GM18507 (cell line): ENCODE measurements at places on chromosomes 6 and 20.
A peak's percentile ranks its signal among the peaks of the same experiment; 100 is the strongest.

DNA sequence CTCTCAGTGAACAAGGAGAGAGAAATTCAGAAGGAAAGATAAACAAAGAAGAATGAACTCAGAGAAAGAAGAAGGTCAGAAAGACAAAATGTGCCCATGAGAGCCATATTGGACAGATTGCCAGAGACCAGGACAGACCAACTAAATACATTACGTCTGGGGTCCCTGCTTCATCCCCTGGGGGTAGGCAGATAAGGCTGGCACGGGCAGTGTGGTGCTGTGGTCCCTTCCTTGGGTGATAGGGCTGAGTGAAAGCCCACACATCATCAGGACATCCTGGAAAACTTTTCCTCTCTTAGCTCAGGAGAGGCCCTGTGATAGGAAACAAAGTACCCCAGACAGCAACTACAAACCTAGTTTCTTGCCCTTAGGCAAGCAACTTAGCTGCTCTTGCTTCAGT, 13.2 kb upstream of the ARMC12 start:
- DNase-seq = no peak

- no peak for DNase-seq
Observed at GRCh38 chr20:43825051-43825402, 89.6 kb upstream of the TOX2 start.

GRCh38 chr20:35934050-35934449, 20.3 kb downstream of the SCAND1 start:
- DNase-seq = no peak

DNA sequence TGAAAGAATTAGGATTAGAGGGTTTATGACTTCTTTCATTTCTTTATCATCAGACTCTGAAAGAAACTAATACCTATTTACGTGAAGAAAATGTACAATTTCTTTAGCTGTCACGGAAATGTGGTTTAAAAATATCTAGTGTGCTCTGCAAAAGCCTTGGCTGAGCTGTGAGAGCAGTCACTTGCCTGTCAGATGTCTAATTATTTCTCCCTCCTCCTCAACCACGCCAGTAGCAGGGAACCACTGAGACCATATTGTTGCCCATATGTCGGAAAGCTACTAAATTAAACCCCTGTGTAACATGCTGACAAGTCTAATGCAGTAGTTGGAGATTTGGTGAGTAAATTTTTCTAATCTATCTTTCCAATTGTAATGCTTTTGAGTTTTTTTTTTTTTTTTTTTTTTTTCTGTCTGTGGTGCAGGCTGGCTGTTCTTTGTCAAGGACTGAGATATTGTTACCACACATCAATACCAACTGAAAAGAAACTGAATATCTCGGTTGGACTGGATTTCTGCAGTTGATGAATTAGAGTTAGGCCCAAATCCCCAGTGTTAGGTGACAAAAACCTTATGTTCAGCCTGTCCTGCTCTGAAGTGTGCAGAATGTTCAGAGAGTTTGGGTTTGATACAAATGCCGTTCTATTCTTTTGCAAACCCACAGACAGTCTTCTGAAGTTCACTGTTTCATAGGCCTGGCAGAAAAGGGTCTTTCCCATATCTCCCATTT, 302.9 kb upstream of the SYNCRIP start:
- no peak for DNase-seq

DNA sequence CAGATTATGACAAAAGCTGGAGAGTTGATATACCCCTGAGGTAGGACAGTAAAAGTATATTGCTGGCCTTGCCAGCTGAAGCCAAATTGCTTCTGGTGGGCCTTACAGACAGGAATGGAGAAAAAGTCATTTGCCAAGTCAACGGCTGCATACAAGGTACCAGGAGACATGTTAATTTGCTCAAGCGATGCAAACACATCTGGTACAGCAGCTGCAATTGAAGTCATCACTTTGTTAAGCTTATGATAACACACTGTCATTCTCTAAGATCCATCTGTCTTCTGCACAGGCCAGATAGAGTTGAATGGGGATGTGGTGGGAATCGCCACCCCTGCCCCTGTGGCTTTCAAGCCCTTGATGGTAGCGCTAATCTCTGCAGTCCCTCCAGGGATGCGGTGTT, 40.4 kb upstream of the POPDC3 start:
- no peak for DNase-seq

DNA sequence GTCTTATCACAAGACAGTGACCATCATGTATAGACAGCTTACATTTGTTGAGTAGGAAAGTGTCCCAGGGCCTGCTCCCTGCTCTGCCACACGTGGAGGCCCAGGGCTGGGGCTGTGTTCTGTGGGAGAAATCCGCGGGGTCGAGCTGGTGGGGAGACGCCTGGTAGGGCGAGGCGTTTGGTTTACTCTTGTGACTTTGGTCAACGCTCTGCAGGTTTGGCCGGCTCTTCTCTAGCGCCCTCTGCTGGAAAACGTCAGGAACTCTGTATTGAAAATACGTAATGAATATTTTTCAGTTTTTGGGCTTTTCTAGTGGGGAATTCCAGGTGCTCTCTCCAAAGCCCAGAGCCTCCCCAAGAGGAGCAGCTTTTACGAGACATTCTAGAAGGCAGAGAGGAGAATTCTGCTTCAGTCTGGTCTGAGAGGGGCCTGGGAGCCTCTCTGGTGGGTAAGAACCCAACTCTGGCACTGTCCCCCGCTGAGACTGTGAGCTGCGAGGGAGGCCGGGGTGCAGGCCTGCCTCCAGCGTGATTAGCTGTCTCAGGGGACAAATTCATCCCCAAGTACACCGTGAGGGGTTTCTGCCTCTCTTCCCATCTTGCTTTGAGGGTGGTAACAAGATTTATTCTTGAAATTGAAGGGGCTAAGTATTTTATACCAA, 112.6 kb upstream of the RALGAPA2 start:
- peak; percentile 38 for DNase-seq
